ENCODE measurements at places on chromosomes 16 and 17.

- DNase-seq: no peak
Measured at GRCh38 chr17:17043461-17044271, 1.4 kb downstream of the MPRIP start.

DNA sequence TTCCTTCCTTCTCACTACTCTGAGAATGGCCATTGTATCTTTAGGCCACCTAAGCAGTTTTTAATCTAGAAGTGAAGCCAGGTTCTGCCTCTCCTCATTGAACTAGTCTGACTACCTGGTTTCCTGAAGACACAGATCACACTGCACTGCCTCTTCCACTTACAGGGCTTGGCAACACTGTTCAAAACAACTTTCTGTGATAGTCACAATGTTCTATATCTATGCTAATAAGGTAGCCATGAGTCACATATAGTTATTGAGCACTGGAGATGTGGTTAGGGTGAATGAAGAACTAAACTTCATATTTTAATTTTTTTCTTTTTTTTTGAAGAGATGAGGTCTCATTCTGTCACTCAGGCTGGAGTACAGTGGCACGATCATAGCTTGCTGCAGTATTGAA lies 26.9 kb downstream of the RND2 start:
- no peak for DNase-seq

GRCh38 chr16:2250652-2251295 lies 613 bp downstream of the ECI1 start:
- DNase-seq: no peak

GRCh38 chr17:31433091-31433790 lies 41.8 kb downstream of the RAB11FIP4 start:
- no peak for DNase-seq

GRCh38 chr17:78888941-78889518 lies 14.0 kb downstream of the CEP295NL start:
- no peak for DNase-seq

DNA sequence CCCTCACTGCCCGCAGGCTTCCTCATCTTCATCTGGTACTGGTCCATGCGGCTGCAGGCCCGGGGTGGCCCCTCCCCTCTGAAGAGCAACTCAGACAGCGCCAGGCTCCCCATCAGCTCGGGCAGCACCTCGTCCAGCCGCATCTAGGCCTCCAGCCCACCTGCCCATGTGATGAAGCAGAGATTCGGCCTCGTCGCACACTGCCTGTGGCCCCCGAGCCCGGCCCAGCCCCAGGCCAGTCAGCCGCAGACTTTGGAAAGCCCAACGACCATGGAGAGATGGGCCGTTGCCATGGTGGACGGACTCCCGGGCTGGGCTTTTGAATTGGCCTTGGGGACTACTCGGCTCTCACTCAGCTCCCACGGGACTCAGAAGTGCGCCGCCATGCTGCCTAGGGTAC lies 4.7 kb upstream of the ADGRG3 start:
- DNase-seq: no peak

DNA sequence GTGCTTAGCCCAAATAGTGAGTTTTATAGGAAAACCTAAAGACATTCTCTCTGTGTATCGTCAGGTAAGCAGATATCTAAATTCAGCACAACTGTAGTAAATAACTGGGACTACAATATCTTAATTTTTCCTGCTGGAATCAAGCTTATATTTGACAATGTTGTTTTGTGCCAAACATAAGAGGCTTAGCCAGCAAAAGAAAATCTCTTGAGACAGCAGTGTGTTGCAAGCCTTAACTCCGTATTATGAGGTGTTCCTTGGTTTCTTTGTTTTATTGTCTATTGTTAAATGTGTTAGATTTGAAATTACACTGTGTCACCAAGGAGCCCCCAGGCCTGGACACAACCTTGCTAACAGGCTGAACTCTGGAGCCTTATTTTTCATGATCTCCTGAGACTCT lies 1570.6 kb upstream of the GOT2 start:
- DNase-seq: no peak

DNA sequence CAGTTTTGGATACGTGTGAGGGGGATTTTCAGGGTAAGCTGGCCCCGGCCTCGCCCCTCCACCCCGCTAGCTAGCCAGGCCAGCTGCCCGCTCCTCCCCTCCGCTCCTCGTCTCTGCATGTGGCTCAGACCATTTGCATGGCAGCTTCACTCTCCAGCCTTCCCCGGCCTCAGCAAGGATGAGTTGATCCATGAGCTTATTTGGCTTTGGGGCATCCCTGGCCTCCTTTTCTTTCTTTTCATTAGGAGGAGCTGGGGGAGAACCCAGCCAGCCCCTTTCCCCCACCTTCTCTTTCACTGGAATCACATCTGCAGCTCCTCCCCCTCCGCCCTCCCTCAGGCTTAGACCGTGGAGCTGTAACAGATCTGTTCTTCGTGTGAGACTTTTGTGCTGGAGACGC lies 30.7 kb downstream of the ELAC2 start:
- DNase-seq: no peak

DNA sequence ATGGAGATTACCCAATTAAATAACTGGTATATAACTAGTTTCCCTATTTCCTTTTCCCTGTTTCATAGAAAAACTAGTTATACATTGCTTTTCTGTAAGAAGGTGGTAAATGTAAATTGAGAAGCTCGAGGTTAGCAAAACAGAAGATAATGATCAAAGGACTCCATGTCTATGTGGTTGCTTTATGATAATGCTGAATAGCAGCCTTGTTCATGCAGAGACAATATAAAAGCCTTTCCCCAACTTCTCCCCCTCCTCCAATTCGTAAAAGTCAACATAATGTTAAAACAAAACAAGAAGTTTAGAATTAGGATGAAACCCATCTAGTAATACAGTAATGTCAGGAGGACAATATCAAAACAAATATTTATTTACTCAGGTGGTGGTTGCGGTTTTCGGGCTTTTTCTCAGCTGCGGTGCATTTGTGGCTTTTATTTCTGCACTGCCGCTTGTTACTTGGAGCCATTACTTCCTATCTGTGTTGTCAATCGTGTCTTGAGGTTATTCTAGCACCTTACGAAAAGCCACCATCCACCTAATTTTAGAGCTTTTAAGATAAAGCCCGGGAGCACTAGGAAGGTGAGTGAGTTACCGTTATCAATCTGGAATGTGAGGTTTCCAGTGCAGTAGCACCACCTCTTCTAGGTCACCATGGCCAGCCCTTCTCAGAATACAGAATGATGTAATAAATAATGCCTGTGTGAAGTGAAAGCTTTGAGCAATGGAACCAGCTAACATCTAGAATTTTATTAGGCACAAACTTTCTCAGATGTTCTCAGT lies 297.5 kb downstream of the CDH13 start:
- no peak for DNase-seq

DNA sequence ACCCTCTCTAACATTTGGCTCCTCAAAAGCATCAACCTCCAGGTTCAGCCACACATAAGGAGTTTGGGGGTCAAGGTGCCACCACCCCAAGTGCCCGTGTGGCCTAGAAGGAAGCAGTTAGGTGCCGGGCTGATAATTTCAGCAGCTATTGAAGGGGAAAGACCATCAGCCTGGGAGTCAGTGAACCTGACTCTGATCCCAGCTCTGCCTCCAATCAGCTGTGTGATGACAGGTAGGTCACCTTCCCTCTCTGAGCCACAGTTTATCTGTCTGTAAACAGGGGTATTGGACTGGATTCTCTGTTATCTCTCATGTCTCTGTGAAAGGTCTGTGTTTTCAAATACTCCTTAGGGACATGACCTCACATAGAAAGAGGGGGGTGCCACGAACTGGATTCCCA lies 3.9 kb downstream of the CRHR1 start:
- DNase-seq: no peak

GRCh38 chr17:57954397-57955182 lies 622 bp downstream of the CUEDC1 start:
- no peak for DNase-seq

GRCh38 chr16:4489030-4489429 lies 12.8 kb downstream of the HMOX2 start:
- no peak for DNase-seq

DNA sequence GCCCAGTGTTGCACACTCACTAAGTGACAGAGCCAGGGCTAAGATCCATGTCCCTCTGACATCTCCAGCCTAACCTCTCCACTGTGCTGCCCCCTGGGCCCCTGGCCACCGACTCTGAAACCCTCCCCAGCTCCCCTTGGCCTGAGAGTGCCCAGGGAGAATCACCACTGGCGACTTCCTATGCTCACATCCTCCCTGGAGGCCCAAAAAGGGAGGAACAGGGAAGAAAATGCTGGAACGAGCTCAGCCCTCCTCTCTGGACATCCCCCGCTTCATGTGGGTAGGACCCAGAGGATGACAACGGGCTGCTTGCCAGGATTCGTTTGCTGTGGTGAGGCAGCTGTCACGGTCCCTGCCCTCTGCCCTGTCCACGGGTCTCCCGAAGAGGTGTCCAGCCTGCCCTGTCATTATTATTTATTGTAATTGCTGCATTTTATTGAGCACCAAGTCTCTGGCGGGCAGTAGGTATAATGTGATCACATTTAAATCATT lies 153.5 kb upstream of the RPL38 start:
- no peak for DNase-seq

GRCh38 chr16:16798504-16798903 lies 419.6 kb downstream of the NPIPA7 start:
- DNase-seq: no peak

GRCh38 chr17:70059071-70059470 lies 16.0 kb upstream of the KCNJ16 start:
- no peak for DNase-seq

DNA sequence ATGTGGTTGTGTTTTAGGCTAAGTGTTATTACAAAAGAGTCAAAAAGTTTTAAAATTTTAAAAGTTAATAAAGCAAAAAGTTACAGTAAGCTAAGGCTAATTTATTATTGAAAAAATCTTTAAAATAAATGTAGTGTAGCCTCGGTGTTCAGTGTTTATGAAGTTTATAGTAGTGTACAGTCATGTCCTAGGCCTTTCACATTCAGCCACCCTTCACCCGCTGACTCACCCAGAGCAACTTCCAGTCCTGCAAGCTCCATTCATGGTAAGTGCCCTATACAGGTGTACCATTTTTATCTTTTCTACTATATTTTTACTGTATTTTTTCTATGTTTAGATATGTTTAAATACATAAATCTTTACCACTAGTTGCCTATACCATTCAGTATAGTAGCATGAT lies 98.5 kb upstream of the RPRML start:
- DNase-seq: no peak

- DNase-seq: peak; percentile 2
Measured at GRCh38 chr16:55035029-55035428, 104.4 kb downstream of the IRX5 start.

DNA sequence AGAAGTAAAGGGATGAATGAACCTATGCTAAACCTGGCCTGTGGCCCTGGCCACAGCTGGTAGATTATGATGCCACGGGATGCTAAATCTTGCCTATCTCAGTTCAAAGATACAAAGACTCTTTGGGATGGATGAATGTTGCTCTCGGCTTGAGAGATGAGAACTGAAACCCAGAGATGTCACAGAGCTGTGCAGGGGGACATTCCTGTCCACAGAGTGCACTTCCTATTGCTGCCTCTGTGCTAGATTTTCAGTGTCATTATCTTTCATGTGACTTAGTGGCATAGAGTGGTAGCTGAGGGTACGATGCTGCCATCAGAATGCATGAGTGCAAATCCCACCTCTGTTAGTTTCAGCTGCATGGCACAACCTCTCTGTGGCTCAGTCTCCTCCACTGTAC lies 2.3 kb upstream of the MT1M start:
- DNase-seq: no peak

DNA sequence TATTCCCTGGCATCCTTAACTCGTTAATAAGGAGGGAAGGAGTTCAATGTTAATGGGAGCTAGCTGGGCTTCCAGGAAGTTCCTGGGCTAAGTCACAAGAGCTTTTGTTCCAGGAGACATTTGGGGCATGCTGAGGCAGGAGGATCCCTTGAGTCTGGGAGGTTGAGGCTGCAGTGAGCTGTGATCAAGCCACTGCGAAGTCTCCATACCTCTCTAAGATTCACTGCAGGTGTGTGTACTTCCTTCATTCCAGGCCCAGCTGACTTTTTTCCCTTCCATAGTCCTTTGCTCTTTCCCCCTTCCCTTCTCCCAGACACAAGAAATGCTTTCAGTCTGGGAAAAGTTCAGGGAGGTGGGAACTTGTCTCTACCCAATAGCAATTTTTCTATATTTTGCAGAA lies 489.8 kb downstream of the NPIPA7 start:
- no peak for DNase-seq

GRCh38 chr17:46774108-46774737 lies 44.3 kb downstream of the WNT3 start:
- DNase-seq: no peak

- no peak for DNase-seq
Measured at GRCh38 chr17:20224379-20224778, 215.2 kb downstream of the SPECC1 start.

DNA sequence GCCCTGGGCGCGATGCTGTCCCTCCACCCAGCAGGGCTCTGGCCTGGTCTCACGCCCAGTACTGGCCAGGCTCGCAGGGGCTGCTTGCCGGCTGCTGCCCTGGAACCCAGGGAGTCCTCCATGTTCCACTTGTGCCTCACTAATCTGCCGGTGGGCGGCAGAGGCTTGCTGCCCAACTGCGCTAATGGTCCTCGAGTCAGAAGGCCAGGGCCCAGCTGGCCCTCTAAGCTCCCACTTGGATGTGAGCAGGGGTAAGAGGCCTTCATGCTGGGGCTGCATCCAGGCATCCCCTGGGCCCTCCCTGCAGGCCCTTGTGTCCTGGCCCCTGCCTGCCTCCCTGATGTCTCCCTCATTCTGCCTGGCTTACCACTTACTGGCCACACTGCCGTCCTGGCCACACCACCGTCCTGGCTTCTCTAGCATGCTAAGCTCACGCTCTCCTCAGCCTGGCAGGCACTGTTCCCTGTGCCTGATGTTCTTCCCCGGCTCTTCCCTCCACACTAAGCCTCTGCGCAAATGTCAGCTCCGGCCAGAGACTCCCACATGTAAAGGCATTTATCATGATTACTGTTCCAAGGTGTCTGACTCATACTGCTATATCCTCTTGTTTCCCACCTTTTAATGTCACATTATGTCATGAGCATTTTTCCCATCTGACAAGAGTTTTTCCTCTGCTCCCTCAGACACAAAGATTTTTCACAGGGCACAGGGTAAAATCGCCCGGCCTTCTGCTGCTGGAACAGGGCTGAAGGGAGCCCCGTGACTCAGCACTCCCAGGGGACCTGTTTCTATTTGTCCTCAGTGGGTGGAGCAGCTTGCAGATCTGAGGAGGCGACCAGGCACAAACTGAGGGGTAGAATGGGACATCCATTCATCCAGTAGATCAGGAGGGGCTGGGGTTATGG lies 15.9 kb downstream of the B9D1 start:
- no peak for DNase-seq

DNA sequence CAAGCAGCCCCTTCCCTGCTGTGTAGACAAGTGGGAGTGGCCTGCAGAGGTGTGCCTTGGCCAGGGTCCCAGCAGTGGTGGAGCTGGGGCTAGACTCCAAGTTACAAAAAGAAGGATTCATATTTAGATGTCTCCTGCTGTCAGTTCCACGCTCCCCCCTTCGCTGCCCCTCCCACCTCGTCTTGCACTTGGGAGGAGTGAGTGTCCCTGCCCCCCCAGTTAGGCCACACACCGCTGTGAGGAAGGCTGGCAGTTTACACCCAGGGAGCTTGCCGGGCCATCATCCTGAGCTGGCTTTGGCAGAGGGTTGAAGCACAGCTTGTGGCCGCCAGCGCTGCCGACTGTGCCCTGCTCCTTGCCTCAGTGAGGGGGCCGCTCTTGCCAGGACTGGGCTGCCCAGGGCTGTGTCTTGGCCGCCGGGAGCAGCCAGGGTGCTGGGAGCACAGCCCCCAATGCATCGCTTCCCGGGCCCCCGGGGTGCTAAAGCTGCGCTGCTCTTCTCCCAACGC lies 44.3 kb downstream of the ELAC2 start:
- no peak for DNase-seq

Measured in stimulated activated CD4-positive, alpha-beta T cell treated with anti-CD3 and anti-CD28 coated beads, Interleukin-12 subunit alpha, Interleukin-12 subunit beta, amount 100 ng/mL, for 24 hours (primary cell).